Cardiac ventricle fibroblast (primary cell): ENCODE measurements at places on chromosomes 3 and 15. TPM values are rescaled to one million over a fixed set of nuclear protein-coding genes. Genes with fewer than 3 reads are reported as not detected.

Gene FOXP1
- total RNA-seq, result 24.0 and 34.9 TPM in 2 replicates

Gene SLC6A1
- not detected in 2 replicates for total RNA-seq

Gene MGLL
- 9.4 and 9.6 TPM in 2 replicates for total RNA-seq

Gene IDH2
- 24.0 and 27.2 TPM in 2 replicates for total RNA-seq

Gene INO80
- 14.5 and 18.4 TPM in 2 replicates for total RNA-seq

Gene ALPK3
- 0.39 and 0.81 TPM in 2 replicates for total RNA-seq

Gene ACAP2
- 34.4 and 37.7 TPM in 2 replicates for total RNA-seq

Gene POPDC2
- 3.8 TPM in 1 of 2 replicates, not detected in the other for total RNA-seq

Gene MAP2K5
- total RNA-seq, result 10.0 and 12.6 TPM in 2 replicates

Gene TTLL13
- not detected in 2 replicates for total RNA-seq

Gene COL6A5
- not detected in 2 replicates for total RNA-seq

Gene UNC13C
- total RNA-seq, result not detected in 2 replicates

Gene TM4SF1
- total RNA-seq, result 277 and 295 TPM in 2 replicates

Gene FSTL1
- total RNA-seq, result 758 and 767 TPM in 2 replicates

Gene LYZL4
- not detected in 2 replicates for total RNA-seq

Gene GOLGA8B
- total RNA-seq, result 20.6 and 45.0 TPM in 2 replicates

Gene GOLGA8S
- 0.19 and 0.39 TPM in 2 replicates for total RNA-seq

Gene EBLN2
- 0.75 and 1.6 TPM in 2 replicates for total RNA-seq

Gene LRRC3B
- not detected in 2 replicates for total RNA-seq

Gene CDHR4
- total RNA-seq, result not detected in 2 replicates

Gene SPINK8
- not detected in 2 replicates for total RNA-seq

Gene DOCK3
- total RNA-seq, result under 0.01 and 0.05 TPM in 2 replicates

Gene PRTG
- 0.87 and 2.9 TPM in 2 replicates for total RNA-seq

Gene RNU5B-1
- not detected in 2 replicates for total RNA-seq

Gene DGKG
- total RNA-seq, result 0.25 TPM in 1 of 2 replicates, not detected in the other

Gene CCR9
- not detected in 2 replicates for total RNA-seq

Gene CACNA1D
- total RNA-seq, result 0.56 and 0.98 TPM in 2 replicates

Gene ASB14
- total RNA-seq, result not detected in 2 replicates

Gene NIT2
- 16.8 and 18.8 TPM in 2 replicates for total RNA-seq

Gene CORO2B
- 30.8 and 36.8 TPM in 2 replicates for total RNA-seq

Gene MYL3
- 1.7 and 2.9 TPM in 2 replicates for total RNA-seq

Gene TRIM42
- total RNA-seq, result not detected in 2 replicates

Gene SKOR1
- 0.06 TPM in 1 of 2 replicates, not detected in the other for total RNA-seq

Gene ERICH6
- not detected in 2 replicates for total RNA-seq

Gene DHFR2
- total RNA-seq, result 5.7 and 6.5 TPM in 2 replicates

Gene SIDT1
- total RNA-seq, result not detected in 2 replicates

Gene SSUH2
- not detected in 2 replicates for total RNA-seq

Gene LSM3
- 7.1 and 7.5 TPM in 2 replicates for total RNA-seq

Gene TGM4
- total RNA-seq, result not detected in 2 replicates

Gene DNASE1L3
- total RNA-seq, result 0.12 TPM in 1 of 2 replicates, not detected in the other

Gene INSYN1
- 3.6 and 5.6 TPM in 2 replicates for total RNA-seq

Gene RAB6B
- total RNA-seq, result 0.29 and 1.7 TPM in 2 replicates
